ENCODE measurements at places on chromosomes 7 and 10. TPM values are rescaled to one million over a fixed set of nuclear protein-coding genes. Genes with fewer than 3 reads are reported as not detected.

NUPR2 gene
- not detected for total RNA-seq

DNA sequence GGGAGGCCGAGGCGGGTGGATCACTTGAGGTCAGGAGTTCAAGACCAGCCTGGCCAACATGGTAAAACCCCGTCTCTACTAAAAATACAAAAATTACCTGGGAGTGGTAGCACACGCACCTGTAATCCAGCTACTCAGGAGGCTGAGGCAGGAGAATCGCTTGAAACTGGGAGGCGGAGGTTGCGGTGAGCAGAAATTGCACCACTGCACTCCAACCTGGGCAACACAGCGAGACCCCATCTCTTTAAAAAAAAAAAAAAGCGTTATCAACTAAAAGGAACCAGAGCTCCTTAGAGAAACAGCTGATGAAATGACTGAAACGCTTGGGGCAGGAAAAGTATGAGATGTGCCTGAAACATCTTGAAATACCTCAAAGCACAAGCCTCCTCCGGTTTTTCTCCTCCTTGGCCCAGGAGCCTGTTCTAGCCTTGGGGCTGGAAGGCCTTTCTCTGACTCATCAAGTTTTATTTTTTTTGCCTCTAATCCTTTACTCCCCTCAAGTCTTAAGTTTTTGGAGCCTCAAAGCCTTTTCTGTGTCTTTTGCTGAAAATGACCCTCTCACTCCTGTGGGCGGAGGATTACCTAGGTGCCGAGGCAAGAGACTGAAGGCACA, 2.6 kb upstream of the METTL27 start:
- no peak for DNase-seq
- H3K36me3 ChIP-seq, result no peaks in the 10 kb centered on the region
- no peaks in the 10 kb centered on the region for H3K27me3 ChIP-seq
- H3K4me3 ChIP-seq, result no peak overlapping the region
- H3K4me1 ChIP-seq, result peaks cover 29% of the 10 kb centered on the region

OR6B1 gene
- not detected for total RNA-seq

GRCh38 chr7:16889851-16890415, 8.2 kb upstream of the AGR3 start:
- DNase-seq, result no peak
- H3K4me1 ChIP-seq, result no peaks in the 10 kb centered on the region
- H3K4me3 ChIP-seq, result no peak overlapping the region
- no peaks in the 10 kb centered on the region for H3K36me3 ChIP-seq

AGBL3 gene
- total RNA-seq, result 2.1 TPM

- H3K27me3 ChIP-seq, result no peaks in the 10 kb centered on the region
- H3K36me3 ChIP-seq, result no peaks in the 10 kb centered on the region
- H3K4me1 ChIP-seq, result peaks cover 9% of the 10 kb centered on the region
- H3K27ac ChIP-seq, result no peak overlapping the region
Observed at GRCh38 chr7:43694399-43694748, 34.9 kb downstream of the COA1 start.

DNA sequence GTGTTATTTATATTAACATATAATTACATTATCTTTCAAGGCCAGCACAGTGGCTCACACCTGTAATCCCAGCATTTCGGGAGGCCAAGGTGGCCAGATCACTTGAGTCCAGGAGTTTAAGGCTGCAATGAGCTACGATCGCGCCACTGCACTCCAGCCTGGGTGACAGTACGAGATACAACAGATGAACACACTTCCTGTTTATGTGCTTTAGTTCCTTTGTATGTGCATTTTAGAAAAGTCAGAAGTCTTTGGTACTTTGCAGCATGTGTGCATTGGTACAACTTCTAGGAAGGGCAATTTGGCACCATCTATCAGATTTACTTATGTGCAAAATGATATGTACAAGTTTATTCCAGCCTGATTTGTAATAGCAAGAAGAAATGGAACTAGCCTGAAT, 13.3 kb downstream of the SLC35G1 start:
- no peaks in the 10 kb centered on the region for H3K27me3 ChIP-seq
- peaks cover 18% of the 10 kb centered on the region for H3K36me3 ChIP-seq
- H3K27ac ChIP-seq, result no peak overlapping the region
- DNase-seq, result no peak
- no peak overlapping the region for H3K4me3 ChIP-seq

HABP2 gene
- not detected for total RNA-seq

- peak overlapping the region; percentile 63 for H3K27ac ChIP-seq
- H3K4me3 ChIP-seq, result no peak overlapping the region
- peaks cover 5% of the 10 kb centered on the region for H3K4me1 ChIP-seq
- H3K36me3 ChIP-seq, result no peaks in the 10 kb centered on the region
- no peak for DNase-seq
Observed at GRCh38 chr7:31069860-31070555, 17.9 kb downstream of the ADCYAP1R1 start.

GRCh38 chr7:90180649-90181048, 26.4 kb downstream of the STEAP1 start:
- H3K27me3 ChIP-seq, result no peaks in the 10 kb centered on the region
- no peaks in the 10 kb centered on the region for H3K4me1 ChIP-seq
- no peaks in the 10 kb centered on the region for H3K36me3 ChIP-seq
- H3K4me3 ChIP-seq, result no peak overlapping the region
- H3K27ac ChIP-seq, result no peak overlapping the region
- no peak for DNase-seq

- H3K36me3 ChIP-seq, result peaks cover 4% of the 10 kb centered on the region
- H3K27ac ChIP-seq, result no peak overlapping the region
- no peaks in the 10 kb centered on the region for H3K4me1 ChIP-seq
- no peak for DNase-seq
- H3K4me3 ChIP-seq, result no peak overlapping the region
Observed at GRCh38 chr7:47386273-47386835, 195.6 kb downstream of the TNS3 start.

DNA sequence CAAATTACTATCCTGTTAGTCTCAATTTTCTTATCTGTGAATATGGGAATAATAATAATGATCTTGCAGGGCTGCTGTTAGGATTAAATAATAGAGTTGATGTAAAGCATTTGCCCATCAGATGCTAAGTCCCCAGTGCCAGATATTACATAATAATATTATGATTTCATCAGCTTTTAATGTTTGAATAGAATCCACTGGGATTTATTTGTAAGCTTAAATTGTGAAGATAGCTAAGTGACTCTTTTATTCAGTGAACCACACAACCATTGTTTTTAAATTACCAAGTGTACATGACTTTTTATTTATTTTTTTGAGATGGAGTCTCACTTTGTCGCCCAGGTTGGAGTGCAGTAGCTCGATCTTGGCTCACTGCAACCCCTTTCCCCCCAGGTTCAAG, 510.3 kb upstream of the DPP6 start:
- H3K36me3 ChIP-seq, result no peaks in the 10 kb centered on the region
- H3K4me1 ChIP-seq, result peaks cover 8% of the 10 kb centered on the region
- no peaks in the 10 kb centered on the region for H3K27me3 ChIP-seq
- H3K27ac ChIP-seq, result no peak overlapping the region
- no peak for DNase-seq
- no peak overlapping the region for H3K4me3 ChIP-seq

- H3K27me3 ChIP-seq, result no peaks in the 10 kb centered on the region
- no peak overlapping the region for H3K27ac ChIP-seq
- no peak overlapping the region for H3K4me3 ChIP-seq
- H3K4me1 ChIP-seq, result no peaks in the 10 kb centered on the region
- H3K36me3 ChIP-seq, result peaks cover 18% of the 10 kb centered on the region
Observed at GRCh38 chr10:45547207-45547606, 125.4 kb downstream of the ZFAND4 start.

- no peaks in the 10 kb centered on the region for H3K27me3 ChIP-seq
- no peak for DNase-seq
- no peak overlapping the region for H3K27ac ChIP-seq
- no peaks in the 10 kb centered on the region for H3K4me1 ChIP-seq
- H3K36me3 ChIP-seq, result peaks cover 17% of the 10 kb centered on the region
- no peak overlapping the region for H3K4me3 ChIP-seq
Observed at GRCh38 chr7:92614660-92615174, 24.5 kb upstream of the FAM133B start.

GRCh38 chr10:91513598-91514424, 103.7 kb downstream of the HECTD2 start:
- no peaks in the 10 kb centered on the region for H3K27me3 ChIP-seq
- H3K36me3 ChIP-seq, result no peaks in the 10 kb centered on the region
- no peak for DNase-seq
- peak overlapping the region; percentile 18 for H3K27ac ChIP-seq
- H3K4me1 ChIP-seq, result peaks cover 18% of the 10 kb centered on the region

All from esophagus muscularis mucosa (tissue), 4 donors.